Common myeloid progenitor, CD34-positive (primary cell): ENCODE measurements at places on chromosomes 7 and 10.

GRCh38 chr10:2387261-2387660, 649.9 kb upstream of the ADARB2 start:
- H3K27me3 ChIP-seq, result no peaks in the 10 kb centered on the region
- H3K4me1 ChIP-seq, result no peaks in the 10 kb centered on the region
- no peak overlapping the region for H3K27ac ChIP-seq

DNA sequence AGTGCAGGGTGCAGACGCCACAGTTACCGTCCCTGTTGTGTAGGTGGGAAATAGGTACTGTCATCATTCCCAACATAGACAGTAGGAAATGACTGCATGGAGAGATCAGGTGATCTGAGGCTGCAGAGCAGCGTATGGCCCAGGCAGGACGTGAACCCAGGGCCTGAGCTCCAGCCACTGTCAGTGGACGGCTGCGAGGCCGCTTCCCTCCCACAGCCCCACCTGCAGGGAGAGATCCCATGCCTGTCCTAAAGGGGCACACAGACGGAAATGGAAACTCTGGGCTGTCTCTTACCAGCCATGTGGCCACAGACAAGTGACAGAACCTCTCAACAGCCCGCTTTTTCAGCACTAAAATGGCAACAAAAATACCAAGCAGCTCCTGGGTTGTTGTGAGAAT, 44.5 kb upstream of the MNX1 start:
- H3K27ac ChIP-seq, result no peak overlapping the region
- H3K4me3 ChIP-seq, result no peak overlapping the region
- no peaks in the 10 kb centered on the region for H3K36me3 ChIP-seq
- H3K27me3 ChIP-seq, result peaks cover 32% of the 10 kb centered on the region

DNA sequence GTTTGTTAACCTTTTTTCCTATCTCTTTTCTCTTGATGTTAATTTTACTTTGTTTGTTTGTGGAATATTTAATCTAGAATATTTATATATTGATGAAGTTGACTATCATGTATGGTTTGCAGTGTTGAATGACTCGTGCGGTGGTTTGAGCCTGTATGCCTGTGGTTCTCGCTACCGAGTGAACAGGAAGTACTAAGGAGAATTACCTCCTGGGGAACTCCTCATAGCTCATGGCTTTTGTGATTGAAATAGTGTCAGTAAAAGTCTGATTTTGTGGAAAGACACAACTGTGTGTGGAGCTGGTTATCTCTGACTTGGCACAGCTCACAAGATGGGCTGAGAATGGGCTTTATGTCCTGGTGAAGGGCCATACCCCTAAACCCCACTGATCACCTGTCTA, 498.6 kb downstream of the GLRX3 start:
- peaks cover 45% of the 10 kb centered on the region for H3K27me3 ChIP-seq
- DNase-seq, result peak; percentile 33
- no peaks in the 10 kb centered on the region for H3K36me3 ChIP-seq
- no peak overlapping the region for H3K27ac ChIP-seq

- no peak overlapping the region for H3K4me3 ChIP-seq
- H3K4me1 ChIP-seq, result no peaks in the 10 kb centered on the region
- no peak overlapping the region for H3K27ac ChIP-seq
Measured at GRCh38 chr7:156160811-156161210, 348.5 kb upstream of the SHH start.

DNA sequence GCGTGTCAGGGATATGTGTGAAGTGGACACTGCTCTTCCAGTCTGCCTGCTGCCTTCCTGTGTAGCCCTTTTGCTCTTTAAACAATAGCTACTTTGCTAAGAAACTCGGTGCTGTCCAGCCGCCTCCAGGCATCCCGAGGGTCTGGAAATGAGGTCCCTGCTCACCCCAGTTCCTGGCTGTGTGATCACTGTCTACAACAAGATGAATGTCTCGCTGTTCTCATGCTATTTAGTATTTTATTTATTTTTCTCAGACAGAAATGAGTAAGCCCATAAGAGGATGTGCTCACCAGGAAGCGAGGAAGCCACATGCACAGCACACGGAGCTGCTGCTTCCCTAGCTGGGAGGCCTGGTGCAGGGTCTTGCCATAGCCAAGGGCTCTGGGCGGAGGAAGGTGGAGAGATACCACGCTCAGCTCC, 167.0 kb upstream of the PITRM1 start:
- H3K27ac ChIP-seq, result no peak overlapping the region
- peak; percentile 58 for DNase-seq
- H3K27me3 ChIP-seq, result no peaks in the 10 kb centered on the region
- H3K4me1 ChIP-seq, result no peaks in the 10 kb centered on the region

DNA sequence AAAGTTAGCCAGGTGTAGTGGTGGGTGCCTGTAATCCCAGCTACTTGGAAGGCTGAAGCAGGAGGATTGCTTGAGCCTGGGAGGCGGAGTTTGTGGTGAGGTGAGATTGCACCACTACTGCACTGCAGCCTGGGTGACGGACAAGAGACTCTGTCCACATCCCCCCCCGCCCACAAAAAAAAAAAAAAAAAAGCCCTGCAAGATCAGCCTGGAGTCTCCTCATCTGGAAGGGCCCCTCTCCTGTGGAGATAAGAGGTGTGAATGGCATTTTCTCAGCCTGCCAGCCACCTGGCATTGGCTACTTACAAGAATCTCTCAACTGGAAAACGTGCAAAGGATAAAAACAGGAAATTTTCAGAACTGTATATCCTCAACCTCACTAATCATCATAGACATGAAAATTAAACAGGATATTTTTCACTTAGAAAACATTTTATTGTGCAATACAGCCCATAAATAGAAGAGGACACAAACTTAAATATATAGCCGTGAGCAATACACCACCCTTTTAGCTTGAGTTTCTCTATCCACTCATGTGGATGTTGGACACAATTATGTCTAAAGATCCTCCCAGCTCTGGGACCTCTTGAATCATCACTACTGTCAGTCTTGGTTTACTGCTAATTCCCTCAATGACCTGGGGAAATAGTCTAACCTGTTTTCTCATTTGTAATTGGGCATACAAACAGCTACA, 11.3 kb upstream of the TSPAN15 start:
- DNase-seq, result no peak
- peak overlapping the region; percentile 4 for H3K4me3 ChIP-seq
- no peaks in the 10 kb centered on the region for H3K36me3 ChIP-seq
- no peaks in the 10 kb centered on the region for H3K4me1 ChIP-seq
- H3K27me3 ChIP-seq, result no peaks in the 10 kb centered on the region

GRCh38 chr10:131871673-131872005, 29.2 kb upstream of the PPP2R2D start:
- H3K4me1 ChIP-seq, result no peaks in the 10 kb centered on the region
- H3K27ac ChIP-seq, result no peak overlapping the region
- H3K27me3 ChIP-seq, result peaks cover 3% of the 10 kb centered on the region
- no peaks in the 10 kb centered on the region for H3K36me3 ChIP-seq
- H3K4me3 ChIP-seq, result no peak overlapping the region

- no peak overlapping the region for H3K4me3 ChIP-seq
- H3K27me3 ChIP-seq, result no peaks in the 10 kb centered on the region
- no peak overlapping the region for H3K27ac ChIP-seq
Measured at GRCh38 chr10:43126759-43127424, 11.4 kb upstream of the CSGALNACT2 start.

- H3K4me1 ChIP-seq, result peaks cover 61% of the 10 kb centered on the region
- no peaks in the 10 kb centered on the region for H3K27me3 ChIP-seq
- H3K27ac ChIP-seq, result no peak overlapping the region
- no peak overlapping the region for H3K4me3 ChIP-seq
Measured at GRCh38 chr10:102678068-102678400, 33.8 kb downstream of the TRIM8 start.

- DNase-seq, result no peak
- no peak overlapping the region for H3K27ac ChIP-seq
- H3K36me3 ChIP-seq, result no peaks in the 10 kb centered on the region
- H3K4me1 ChIP-seq, result no peaks in the 10 kb centered on the region
- H3K27me3 ChIP-seq, result no peaks in the 10 kb centered on the region
Measured at GRCh38 chr7:134963036-134963435, 23.3 kb upstream of the AGBL3 start.

- no peak for DNase-seq
- H3K4me1 ChIP-seq, result peaks cover 9% of the 10 kb centered on the region
- no peaks in the 10 kb centered on the region for H3K36me3 ChIP-seq
- H3K27me3 ChIP-seq, result no peaks in the 10 kb centered on the region
Measured at GRCh38 chr10:24871011-24871935, 81.1 kb downstream of the PRTFDC1 start.

GRCh38 chr7:157396316-157397035, 59.7 kb downstream of the DNAJB6 start:
- peaks cover 58% of the 10 kb centered on the region for H3K4me1 ChIP-seq
- no peaks in the 10 kb centered on the region for H3K27me3 ChIP-seq
- no peak overlapping the region for H3K27ac ChIP-seq
- DNase-seq, result no peak
- H3K4me3 ChIP-seq, result no peak overlapping the region
